ENCODE measurements at places on chromosomes 12 and 14.

DNA sequence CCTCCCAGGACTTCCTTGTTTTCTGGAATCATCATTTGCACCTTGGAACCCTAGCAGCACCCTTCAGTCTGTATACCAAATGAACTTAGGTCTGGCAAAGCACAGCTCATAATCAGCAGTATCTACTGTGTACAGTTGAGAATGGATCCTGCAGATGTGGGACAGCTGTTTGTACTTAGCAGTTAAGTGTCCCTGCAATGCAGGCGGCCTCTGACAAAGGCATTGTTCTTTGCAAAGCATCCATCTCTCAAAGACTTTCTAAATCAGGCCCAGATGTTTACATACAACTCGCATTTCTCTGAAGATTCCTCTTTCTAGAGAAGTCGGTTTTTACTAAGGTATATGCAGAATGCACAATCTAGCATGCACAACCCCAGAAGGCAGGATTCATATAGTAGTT lies 170.5 kb upstream of the RBM19 start:
- no peak overlapping the region for H3K27ac ChIP-seq
- H3K27me3 ChIP-seq: no peaks in the 10 kb centered on the region
- no peaks in the 10 kb centered on the region for H3K36me3 ChIP-seq
- no peak for DNase-seq
- no peaks in the 10 kb centered on the region for H3K4me1 ChIP-seq
- H3K4me3 ChIP-seq: no peak overlapping the region

DNA sequence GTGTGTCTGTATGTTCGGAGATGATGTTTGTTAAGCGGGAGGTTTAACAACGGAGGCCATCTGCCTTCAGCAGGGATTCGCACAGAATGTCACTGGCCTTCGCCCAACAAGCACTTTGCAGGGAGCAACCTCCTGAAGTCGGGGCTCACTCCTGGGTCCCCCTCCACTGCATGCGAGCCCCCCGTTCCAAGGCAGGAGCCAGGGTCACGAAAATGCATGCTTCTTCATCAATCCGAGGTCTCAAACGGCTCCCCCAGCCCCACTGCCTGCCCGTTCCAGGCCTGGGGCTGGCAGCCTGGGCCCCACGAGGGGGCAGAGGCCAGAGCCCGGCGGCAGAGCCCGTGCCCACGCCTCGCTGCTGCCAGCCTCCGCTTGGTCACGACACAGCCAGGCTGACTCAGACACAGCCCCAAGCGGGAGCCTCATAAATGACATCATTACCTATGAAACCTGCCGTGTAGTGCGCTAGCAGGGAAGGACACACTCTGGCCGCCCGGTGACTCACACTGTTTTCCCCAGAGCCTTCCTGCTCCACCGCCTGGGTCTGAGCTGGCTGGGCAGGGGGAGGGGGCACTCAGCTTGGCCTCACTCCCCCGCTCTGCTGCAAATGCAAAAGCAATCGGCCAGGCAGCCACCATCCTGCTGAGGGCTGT lies 169.5 kb upstream of the RTL1 start:
- H3K4me3 ChIP-seq: no peak overlapping the region
- no peaks in the 10 kb centered on the region for H3K36me3 ChIP-seq
- H3K4me1 ChIP-seq: peaks cover 23% of the 10 kb centered on the region
- H3K27ac ChIP-seq: no peak overlapping the region

DNA sequence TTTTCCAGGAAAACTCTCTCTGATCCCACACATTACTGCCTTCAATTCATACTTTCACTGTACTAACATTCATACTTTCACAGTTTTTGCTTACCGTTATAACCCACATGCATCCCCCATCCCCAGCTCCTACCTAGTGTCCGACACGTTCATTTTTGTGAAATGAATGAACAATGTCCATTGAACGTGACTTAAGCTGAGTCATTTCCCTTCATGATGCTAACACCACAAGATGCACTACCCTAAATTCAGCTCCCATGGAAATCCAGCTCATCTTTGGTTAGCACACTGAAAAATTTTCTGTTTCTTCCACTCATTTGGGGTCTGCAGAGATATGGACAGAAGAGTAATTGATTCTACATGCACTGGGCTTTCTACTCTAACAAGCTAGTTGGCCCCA lies 84.7 kb downstream of the GALNT4 start:
- no peak overlapping the region for H3K4me3 ChIP-seq
- no peaks in the 10 kb centered on the region for H3K36me3 ChIP-seq
- H3K27me3 ChIP-seq: no peaks in the 10 kb centered on the region
- no peak overlapping the region for H3K27ac ChIP-seq
- DNase-seq: no peak

DNA sequence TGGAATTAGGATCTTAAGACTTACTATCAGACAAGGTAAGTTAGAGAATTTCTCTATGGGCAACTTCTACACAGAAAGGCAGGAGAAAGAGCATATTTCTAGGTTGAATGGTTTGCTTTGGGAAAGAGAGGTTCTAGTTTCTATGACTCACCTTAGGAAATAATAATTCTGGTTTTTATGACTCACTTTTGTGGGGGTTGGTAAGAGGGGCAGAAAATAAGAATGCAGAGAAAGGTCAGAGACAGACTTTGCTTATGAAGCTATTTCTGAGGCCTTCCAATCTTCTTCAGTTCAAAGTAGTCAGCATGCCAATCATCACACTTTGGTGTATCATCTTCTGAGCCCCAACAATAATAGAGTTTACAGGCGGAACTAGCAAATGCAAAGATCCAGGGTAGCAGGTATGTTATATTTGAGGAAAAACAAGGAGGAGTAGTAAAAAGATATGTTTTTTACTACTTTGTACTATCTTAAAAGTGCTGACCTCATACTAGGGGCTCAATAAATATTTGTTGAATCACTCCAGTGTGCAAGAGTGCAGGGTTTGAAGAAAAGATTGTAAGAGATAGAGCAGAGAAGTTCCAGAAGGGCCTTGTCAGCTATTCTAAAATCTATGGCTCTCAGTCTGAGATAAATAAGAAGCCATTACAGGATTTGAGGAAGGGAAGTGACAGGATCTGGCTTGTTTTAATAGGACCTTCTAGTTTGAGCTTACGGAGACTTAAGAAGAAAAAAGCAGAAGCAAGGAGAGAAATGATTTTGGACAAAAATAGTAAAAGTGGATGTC lies 56.7 kb upstream of the LRFN5 start:
- no peaks in the 10 kb centered on the region for H3K27me3 ChIP-seq
- no peak overlapping the region for H3K4me3 ChIP-seq
- no peak overlapping the region for H3K27ac ChIP-seq
- DNase-seq: no peak
- no peaks in the 10 kb centered on the region for H3K4me1 ChIP-seq

GRCh38 chr12:81835783-81836182 lies 76.6 kb upstream of the PPFIA2 start:
- no peak overlapping the region for H3K27ac ChIP-seq
- H3K4me1 ChIP-seq: no peaks in the 10 kb centered on the region
- no peaks in the 10 kb centered on the region for H3K36me3 ChIP-seq

GRCh38 chr12:62717643-62718042 lies 217.3 kb downstream of the PPM1H start:
- no peak for DNase-seq
- no peaks in the 10 kb centered on the region for H3K36me3 ChIP-seq
- no peak overlapping the region for H3K4me3 ChIP-seq

DNA sequence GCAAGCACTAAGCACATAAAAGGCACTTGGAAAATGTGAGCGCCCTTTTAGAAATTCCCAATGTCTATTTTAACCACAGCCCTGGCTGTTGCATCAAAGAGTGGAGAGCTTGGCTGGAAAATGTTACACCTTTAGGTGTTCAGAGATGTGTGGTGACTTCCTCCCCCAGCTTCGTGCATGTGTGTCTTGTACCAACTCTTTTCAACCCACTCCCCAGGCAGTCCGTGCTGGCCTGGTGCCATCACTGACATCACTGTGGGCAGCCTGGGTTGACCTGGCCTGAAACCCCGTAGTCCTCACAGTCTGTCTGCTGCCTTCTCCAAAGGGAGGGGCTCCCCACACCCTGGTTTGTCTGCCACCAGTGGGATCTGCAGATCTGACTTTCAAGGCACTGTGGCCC lies 101.8 kb downstream of the SCARB1 start:
- DNase-seq: no peak
- H3K36me3 ChIP-seq: no peaks in the 10 kb centered on the region
- peaks cover 24% of the 10 kb centered on the region for H3K4me1 ChIP-seq
- no peak overlapping the region for H3K27ac ChIP-seq

DNA sequence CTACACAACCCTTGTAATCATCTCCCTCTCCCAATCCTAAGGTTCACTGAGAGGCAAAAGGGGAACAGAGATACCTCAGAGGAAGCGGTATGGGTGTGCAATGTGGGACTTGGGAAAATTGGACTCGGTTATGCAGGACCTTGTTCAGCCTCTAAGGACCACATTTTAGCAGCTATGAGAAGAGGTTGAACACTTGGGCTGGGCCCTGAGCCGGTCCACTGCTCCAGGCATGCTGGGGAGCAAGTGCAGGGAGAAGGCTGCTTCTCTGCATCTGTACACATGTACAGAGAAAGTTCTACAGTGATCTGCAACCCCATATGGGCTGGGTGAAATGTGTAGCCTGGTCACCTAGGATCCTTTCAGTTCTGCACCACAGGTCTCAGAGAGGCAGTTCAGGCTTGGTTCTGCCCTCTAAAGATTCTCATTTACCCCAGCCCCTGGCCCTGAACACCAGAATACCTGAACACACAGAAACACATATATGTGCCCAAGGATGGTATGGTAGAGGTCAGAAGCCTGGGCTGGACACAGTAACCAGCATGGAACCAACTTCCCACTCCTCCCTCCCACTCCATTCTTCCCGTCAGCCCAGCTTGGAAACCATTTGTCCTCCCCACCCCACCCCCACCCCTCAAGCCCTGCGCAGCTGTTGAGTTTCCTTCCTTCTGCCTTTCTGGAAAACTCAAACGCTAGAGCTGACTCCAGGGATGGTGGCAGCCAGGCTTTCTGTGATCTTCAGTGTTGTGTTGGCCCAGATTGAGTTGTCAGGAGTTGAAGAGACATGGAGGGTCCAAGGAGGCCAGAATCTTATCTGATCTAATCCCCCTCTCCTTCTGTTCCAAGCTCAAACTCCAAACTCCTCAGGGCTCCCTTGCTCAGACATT lies 10.4 kb downstream of the HOXC5 start:
- no peaks in the 10 kb centered on the region for H3K4me1 ChIP-seq
- H3K4me3 ChIP-seq: no peak overlapping the region
- H3K36me3 ChIP-seq: no peaks in the 10 kb centered on the region
- no peak for DNase-seq
- H3K27ac ChIP-seq: no peak overlapping the region

GRCh38 chr12:77352946-77353345 lies 287.6 kb upstream of the E2F7 start:
- no peak for DNase-seq
- no peak overlapping the region for H3K4me3 ChIP-seq
- H3K27ac ChIP-seq: no peak overlapping the region
- peaks cover 34% of the 10 kb centered on the region for H3K27me3 ChIP-seq
- H3K36me3 ChIP-seq: no peaks in the 10 kb centered on the region
- no peaks in the 10 kb centered on the region for H3K4me1 ChIP-seq

GRCh38 chr12:59113831-59114615 lies 193.7 kb upstream of the LRIG3 start:
- H3K36me3 ChIP-seq: no peaks in the 10 kb centered on the region
- H3K4me1 ChIP-seq: no peaks in the 10 kb centered on the region
- H3K27ac ChIP-seq: no peak overlapping the region
- H3K4me3 ChIP-seq: no peak overlapping the region
